ENCODE measurements at places on chromosomes 13 and 19.

DNA sequence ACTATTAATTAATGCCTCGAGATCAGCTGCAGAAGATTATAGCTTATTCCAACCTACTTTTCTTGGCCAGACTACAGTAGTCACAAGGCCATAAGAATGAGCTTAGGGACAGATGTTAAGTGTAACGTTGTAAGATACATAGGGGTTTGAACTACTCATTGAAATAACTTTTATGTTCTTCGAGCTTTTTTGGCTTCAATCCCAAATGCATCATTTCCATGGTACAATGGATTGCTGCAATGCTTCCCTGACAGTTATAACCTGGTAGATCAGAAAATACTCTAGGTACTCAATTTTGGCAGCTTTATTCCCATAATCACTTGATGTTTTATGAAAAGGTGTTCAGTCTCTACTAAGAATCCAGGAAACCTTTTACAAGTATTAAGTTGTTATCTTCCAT lies 2216.7 kb upstream of the PCDH20 start:
- no peak for DNase-seq

DNA sequence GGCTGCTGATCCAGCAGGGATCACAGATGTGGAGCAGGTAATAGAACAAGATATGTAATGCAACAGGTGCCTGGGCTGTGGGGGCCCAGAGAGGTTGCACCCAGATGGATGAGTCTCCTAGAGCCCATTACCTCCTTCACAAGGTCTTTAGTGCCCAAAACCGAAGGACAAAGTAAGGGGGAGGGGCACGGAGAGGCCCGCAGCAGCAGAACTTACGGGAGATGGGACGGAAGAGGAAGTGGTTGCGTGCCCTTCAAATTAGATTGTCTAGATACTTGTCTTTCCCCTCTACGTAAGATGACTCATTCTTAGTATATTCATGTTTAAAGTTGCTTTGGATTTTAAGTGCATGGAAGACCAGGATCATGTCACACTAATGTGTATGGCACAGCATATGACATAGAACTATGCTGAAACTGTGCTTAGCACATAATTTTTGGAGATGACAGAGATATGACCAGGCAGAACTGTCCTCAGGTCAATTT lies 5.7 kb upstream of the MRPS31 start:
- DNase-seq, result peak; percentile 67

GRCh38 chr19:29375429-29376119 lies 150.2 kb upstream of the VSTM2B start:
- DNase-seq, result no peak

DNA sequence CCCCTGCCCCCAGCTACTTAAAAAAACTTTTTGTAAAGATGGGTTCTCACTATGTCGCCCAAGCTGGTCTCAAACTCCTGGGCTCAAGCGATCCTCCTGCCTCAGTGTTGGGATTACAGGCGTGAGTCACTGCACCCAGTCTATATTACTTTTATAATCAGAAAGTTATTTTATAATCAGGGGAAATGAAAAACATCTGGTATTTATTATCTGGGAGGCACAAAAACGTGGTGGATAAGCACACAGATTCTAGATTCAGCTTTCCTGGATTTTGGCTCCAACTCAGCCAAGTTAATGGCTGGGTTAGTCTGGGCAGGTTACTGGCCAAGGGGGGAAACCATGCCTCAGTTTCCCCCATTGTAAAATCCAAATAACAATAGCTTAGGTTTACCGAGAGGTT lies 24.7 kb downstream of the KEAP1 start:
- no peak for DNase-seq

GRCh38 chr19:10262771-10263170 lies 8.1 kb upstream of the ICAM1 start:
- no peak for DNase-seq

DNA sequence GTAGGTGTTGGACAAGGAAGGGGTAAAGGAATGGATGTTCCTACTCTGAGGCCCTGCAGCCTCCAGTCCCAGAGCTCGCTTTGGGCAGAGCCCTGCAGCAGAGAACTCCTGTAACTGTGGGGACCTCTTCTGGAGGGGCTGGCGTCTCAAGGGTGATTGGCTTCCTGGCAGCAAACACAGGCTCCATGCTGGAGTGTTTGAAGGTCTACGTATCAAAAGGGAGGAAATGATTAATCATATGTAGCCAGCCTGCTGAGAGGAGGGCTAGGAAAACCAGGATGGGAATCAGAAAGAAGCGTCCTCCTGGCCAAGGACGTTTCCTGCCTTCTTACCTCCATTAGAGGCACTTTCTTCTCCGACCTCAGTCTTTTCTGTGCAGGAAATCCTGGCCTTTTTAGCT lies 208.5 kb downstream of the TSHZ3 start:
- no peak for DNase-seq

DNA sequence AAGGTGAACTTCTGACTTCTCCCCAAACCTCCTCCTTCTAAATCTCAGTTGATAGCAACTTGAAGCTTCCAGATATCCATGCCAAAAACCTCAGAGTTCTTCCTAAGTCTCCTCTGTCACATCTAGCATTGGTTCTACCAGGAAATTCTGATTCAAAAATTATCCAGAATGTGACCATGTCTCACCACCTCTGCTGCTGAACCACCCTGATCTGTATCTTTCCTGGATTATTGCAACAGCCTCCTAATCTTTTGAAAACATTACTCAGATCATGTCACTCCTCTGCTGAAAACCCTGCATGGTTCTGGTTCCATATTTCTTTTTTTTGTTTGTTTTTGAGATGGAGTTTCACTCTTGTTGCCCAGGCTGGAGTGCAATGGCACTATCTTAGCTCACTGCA lies 78.7 kb upstream of the TNFSF11 start:
- DNase-seq, result no peak

GRCh38 chr13:99357131-99357596 lies 50.0 kb upstream of the GPR183 start:
- peak; percentile 51 for DNase-seq

- DNase-seq, result no peak
Observed at GRCh38 chr13:41837629-41838028, 123.3 kb downstream of the VWA8 start.

GRCh38 chr19:44792281-44792680 lies 14.6 kb downstream of the CBLC start:
- DNase-seq, result no peak

- DNase-seq, result no peak
Observed at GRCh38 chr19:38920602-38921419, 8.8 kb upstream of the CCER2 start.

- DNase-seq, result peak; percentile 98
Observed at GRCh38 chr19:14136509-14137281, at the start of gene ASF1B. Gene ASF1B (minus strand): TSS chr19:14136589. CDS start chr19:14136456, 133 bp downstream.

DNA sequence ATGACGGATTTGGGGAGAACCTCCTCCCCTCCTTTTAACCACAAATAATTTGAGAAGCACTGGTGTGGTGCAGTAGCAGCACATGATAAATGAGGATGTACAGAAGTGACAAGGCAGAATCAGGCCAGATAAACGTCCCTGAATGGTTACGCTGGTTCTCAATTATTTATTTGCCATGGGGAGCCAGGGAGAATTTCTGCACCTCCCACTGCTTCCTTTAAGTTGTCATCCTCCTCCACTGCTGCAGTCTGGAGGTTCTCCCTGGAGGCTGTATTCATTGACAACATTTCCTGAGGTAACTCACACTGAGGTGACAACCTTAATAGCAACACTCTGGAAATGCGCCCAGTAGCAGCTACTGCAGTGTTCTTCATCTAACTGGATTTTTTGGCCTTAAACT lies 308.9 kb upstream of the SLITRK1 start:
- no peak for DNase-seq

DNA sequence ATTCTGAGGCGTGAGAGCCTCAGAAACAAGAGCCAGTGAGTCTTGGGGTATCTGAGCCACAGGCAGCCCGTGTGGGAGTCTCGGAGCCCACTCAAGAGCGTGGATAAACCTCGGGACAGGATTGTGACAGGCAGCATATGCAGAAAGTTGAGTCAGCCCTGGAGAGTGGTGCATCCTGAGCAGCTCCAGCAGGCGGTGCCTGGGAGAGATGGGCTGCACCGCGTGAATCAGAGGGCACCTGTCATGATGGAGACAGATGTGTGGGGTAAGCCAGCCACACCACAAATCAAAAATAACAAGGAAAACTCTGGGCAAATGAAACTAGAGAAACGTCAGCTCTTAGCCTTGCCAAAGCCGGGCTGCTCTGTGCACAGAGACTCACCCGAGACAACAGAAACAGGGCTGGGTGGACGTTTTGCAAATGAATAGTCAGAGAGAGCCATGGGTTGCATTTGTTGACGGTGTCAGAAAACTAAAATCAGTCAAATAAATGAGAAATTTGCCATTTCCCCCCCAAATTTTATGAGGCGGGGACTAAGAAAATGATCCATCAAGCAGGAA lies 30.0 kb upstream of the POP4 start:
- DNase-seq, result no peak

GRCh38 chr19:43618921-43619261 lies 538 bp downstream of the ZNF428 start:
- DNase-seq, result no peak

DNA sequence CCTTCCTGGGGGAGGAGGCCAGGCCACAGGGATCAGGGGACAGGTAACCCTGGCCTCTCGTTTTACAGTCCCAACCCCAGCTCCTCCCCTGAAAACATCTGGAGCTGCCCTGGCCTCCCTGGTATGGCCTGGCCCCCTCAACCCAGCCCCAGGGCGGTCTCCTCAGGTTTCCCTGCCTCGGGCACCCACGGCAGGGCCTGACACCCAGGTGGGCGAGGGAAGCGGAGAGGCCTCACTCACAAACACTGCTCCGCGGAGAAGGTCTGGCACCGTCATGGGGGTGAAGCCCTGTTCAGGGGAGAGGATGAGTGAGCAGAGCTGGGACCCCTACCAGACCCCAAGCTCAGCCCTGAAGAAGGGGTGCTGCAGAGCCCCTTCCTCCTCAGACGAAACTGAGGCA lies 6.5 kb upstream of the CCER2 start:
- no peak for DNase-seq

GRCh38 chr19:4120559-4121272 lies 3.2 kb downstream of the MAP2K2 start:
- DNase-seq, result no peak

GRCh38 chr13:30881191-30881651 lies 24.9 kb upstream of the MEDAG start:
- no peak for DNase-seq

DNA sequence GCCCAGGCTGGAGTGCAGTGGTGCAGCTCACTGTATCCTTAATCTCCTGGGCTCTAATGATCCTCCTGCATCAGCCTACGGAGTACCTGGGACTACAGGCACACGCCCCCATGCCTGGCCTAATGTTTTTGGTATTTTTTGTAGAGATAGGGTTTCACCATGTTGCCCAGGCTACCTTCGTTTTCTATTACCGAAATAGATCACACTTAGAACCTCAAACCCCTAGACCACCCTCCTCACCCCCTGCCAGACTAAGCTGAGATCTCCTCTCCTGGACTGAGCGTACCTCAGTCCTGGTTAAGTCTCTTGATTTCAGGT lies 391 bp downstream of the KLF1 start:
- no peak for DNase-seq

DNA sequence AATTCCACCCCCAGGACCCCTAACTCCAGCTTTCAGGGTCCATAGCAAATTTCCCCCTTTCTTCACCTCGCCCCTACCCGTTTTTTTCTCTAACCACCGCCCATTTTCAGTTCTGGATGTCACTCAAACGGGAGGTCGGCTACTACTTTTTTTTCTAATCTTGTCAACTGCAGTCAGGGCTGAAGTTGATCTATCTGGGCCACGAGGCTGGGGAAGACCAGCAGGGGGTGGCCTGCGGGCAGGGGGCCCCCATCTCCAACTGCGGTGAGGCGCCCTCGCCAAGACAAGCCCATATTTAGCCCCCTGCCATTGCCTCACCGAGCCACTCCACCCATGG lies 748 bp downstream of the LHFPL6 start:
- no peak for DNase-seq

- no peak for DNase-seq
Observed at GRCh38 chr19:8206147-8207087, 2.8 kb upstream of the CERS4 start.

- no peak for DNase-seq
Observed at GRCh38 chr13:42686165-42686564, 95.2 kb upstream of the FAM216B start.

GRCh38 chr19:10431254-10431942 lies 11.1 kb downstream of the PDE4A start:
- peak; percentile 61 for DNase-seq

DNA sequence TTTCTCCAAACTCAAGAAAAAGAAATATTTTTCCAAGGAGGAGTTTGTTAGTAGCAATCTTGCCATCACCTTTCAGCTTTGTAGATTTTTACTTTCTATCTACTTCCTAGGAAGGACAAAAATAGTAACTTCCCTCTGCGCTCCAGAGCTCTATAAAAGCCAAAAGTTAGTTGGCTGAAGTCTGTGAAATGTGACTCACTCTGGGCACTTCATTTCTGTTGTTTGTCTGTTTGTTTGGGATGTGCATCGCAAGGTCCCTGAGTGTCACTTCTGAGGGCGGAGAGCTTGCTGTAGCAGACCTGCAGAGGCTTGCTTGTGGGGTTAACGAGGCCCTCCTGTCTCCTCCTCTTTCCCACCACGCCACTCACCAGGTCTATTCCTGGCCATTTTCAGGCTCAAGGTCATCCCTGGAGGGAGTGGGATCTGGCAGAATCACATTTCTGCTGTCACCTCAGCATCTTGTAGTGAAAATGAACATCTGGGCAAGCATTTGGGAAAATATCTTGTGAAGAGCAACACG lies 307.6 kb downstream of the GPC6 start:
- no peak for DNase-seq
